ENCODE measurements at places on chromosomes 12 and 14.

- no peak for DNase-seq
Observed at GRCh38 chr14:75064205-75064567, 362 bp upstream of the ACYP1 start.

DNA sequence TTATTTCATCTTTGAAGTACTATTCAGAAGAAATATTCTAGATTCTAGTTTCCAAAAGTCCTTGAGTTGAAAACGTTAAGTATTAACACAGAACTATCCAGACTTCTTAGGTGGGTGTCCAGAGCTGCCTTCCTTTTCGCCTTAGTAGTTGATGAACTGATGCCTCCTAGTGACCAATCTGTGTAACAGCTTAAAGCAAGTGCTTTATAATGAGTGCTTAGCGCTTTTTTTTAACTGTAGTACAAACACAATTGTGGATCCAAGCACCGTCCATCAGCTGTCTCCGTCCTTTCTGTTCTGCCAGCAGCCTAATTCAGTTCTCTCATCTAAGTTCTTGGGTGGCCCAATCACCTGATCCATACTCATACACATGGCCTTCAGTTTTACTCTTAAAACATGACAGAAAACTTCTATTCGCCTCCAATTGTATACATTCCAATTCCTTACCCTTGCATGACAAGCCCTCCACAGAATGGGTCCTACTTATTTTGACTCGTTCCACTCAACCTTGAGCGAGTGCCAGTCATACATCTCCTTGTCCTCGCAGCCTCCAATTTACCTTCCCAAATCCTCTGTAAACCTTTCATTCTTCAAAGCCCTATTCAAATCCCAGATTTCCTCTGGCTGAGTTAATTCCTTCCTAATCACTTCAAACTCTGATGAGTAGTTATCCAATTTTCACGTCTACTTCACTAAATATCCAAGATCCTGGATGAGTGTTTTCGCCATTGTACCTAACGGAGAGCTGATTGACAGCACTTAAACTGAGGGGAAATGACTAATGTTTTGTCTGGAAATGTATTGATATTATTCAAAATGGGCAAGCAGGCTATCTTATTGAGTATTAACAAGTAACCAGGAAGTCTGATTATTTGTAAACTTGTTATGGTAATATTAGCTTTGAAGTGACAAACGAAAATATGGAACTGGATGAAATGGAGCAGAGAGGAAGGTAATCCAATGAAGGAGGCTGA lies 5.8 kb upstream of the PHLDA1 start:
- DNase-seq: no peak

- DNase-seq: no peak
Observed at GRCh38 chr12:131204416-131205274, 250.9 kb downstream of the ADGRD1 start.

DNA sequence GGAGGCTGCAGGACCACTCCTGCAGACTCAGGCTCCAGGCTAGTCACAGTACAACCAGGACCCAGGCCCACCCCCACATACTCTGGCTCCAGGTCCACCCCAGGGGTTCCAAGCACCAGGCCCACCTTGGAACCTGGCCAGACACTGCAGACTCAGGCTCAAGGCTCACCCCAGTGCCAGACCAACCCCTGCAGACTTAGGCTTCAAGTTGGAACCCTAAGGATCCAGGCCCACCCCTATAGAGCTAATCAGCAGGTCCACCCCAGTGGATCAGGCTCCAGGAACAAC lies 8.8 kb downstream of the WASHC3 start:
- no peak for DNase-seq

DNA sequence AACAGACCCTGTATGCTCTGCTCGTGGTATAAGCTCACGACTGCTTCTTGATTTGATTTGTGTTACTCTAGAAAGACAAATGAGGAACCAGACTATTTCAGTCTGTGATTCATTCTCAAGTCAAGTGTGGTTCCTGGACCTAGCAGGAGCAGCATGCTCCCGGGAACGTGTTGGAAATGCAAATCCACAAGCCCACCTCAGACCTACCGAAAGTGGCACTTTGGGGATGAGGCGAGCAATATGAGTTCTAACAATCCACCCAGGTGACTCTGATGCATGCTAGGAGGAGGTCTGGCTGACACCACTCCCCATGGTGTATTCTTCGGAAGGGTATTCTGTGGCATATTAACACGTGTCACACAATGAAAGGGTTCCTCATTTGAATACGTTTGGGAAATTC lies 59.5 kb upstream of the TMX1 start:
- no peak for DNase-seq

DNA sequence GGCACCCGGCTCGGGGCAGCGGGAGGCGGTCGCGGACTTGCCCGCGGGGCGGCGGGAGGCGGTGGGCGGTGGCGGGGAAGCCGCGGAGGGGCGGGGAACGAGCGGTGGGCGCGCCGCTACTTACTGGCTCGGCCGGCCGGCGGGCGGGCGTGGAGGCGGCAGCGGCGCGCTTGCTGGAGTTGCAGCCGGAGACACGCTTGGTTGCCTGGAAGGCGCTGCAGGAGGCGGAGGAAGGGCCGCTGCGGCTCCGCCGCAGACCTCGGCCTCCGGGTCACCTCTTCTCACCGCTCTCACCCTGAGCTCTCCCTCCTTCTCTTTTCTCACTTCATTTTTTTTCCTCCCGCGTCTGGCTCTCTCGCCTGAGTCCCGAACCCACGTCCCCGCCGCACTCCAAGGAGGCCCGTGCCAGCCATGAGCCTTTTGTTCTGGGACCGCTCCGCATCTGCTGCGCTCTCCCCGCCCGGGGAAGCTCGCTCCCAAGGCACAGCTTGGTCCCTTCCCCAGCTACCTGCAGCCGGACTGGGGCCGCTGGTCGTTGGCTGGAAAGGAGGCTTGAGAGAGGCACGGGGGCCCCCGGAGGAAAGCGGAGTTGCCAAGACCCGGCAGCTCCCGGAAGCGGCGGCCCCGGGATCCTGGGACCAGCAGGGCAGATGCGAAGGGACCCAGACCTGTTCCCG lies 592 bp upstream of the KCNK10 start:
- DNase-seq: no peak

- DNase-seq: no peak
Observed at GRCh38 chr12:82873951-82874350, 187.2 kb downstream of the TMTC2 start.

DNA sequence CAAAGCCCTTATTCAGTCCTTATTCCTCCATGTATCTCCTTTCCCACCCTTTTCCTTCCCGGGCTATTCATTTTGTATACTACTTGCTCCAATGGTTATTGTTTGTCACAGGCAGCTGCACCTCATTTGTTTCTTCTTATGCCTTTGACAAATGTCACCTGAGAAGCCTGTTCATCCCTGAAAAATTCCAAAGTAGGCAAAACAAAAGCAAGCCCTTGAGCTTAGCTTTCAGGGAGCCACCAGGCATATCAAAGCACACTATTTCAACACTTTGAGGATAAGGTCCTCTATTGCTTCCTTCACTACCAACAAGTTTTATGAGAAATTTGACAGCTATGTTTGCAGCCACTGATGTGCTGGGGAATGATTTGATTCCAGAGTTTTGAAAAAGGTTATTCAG lies 738.7 kb upstream of the LMO3 start:
- no peak for DNase-seq

DNA sequence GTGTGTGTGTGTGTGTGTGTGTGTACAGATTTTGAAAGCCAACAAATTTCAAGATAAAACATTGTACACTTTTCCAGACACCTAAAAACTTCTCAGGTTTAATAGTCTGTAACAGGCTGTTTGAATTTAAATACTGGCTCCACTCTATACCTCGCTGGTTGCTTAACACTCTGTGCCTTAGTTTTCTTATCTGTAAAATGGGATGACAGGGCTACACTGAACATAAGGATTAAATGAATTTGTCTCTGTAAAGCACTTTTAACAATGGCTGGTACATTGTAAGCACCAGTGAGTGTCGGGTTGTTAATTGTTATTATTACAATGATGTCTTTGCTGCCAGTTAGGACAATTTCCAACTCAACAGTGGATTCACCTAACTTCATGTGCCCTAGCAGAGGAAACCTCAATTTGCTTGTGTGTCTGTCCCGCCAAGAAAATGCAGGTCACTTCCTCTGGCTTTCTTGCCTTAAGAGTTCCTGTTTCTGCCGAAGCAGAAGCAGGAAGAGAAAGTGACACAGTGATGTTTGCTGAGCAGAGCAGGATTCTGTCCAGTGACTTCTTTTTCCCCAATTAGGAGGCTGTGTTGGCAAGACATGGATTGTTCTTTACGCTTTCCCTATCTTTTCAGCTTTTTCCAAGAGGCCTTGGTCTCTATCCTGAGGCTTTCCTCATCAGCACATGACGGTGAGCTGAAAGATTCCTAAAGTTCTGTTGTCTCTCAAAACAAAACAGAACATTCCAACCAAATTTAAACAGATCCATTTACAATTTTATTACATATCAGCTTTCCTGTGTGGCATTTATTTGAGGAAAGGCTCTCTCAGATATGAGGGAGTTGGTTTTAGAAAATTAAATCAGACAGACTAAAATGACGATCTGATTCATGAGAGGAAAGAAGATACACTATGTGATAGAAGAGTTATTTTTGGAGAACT lies 154.1 kb upstream of the ATP2B1 start:
- no peak for DNase-seq

- no peak for DNase-seq
Observed at GRCh38 chr12:2049604-2050540, 2.9 kb upstream of the CACNA1C start.

GRCh38 chr12:28500373-28501024 lies 310.2 kb downstream of the CCDC91 start:
- DNase-seq: no peak

DNA sequence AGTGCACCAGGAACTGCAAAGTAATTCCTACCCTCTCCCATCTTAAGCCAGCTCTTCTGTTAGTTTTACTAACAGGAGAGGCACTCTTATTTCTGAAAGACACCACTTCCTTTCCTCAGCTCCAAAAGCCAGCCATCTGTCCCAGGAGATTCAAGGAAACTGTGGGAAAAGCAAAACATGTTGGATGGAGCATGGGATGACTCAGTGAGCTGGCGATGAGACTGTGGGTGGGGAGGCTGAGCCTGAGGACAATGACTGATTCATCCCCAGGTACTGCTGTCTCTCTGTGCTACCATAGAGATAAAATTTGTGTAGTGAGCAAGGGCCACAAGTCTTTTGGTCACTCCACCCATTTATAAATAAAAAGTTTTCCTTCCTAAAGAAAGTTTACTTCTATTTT lies 141.4 kb downstream of the MYRFL start:
- peak; percentile 62 for DNase-seq

GRCh38 chr12:89225808-89226411 lies 126.4 kb downstream of the DUSP6 start:
- peak; percentile 33 for DNase-seq

DNA sequence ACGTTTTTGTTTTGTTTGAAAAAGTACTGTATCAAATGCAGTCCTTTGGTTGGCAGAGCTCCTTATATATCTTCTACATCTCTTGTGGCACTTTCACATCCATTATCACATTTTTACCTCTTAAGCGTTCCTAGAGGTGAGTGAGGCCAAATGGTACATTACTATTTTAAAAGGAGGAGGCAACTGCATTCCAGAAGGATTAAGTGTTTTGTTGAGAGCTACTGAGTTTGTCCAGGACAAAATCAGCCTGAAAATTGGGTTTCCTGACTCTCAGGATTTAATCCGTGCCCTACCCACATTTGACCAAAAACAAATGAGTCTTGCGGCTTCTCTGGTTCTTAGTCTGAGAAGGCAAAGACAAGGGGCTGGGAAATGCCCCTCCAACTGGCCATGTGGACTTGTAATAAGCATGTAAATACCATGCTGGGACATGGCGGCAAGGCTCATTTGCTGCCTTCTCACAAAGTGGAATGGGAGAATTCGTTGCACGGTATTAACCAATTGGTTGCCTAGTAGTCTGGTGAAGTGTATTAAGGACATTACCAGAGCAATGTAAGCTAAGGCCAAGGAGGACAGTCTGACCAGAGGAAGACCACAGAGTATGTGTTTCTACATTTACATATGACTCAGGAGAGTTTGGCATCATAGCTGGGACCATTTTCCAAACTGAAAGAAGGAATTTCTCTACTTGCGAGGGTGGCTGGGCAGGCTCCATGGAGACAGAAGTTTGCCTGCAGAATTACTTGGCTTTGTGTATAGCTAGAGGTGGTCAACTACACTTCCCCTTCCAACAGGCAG lies 175.8 kb upstream of the PLXNC1 start:
- DNase-seq: no peak

GRCh38 chr14:64060648-64061096 lies 207.9 kb downstream of the SYNE2 start:
- no peak for DNase-seq

- no peak for DNase-seq
Observed at GRCh38 chr12:95787274-95787818, 3.2 kb downstream of the NTN4 start.

DNA sequence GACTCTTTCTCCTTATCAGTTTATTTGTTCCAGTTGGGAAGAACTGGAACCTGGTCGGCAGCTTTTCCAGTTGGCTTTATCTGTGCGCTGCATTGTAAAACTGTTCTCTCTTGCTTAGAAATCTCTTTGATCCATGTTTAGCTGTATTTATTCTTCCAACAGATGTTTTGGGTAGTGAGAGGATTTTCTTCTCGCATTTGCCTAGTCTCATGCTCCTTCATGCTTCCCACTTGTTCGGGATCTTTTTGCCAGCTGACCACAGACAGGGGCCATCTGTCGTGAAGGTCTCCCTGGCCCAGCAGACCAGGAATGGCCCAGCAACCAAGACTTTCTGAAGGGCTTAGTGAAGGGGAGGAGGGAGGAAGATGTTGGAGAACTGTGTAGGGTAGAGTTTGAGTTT lies 21.6 kb downstream of the NTF3 start:
- no peak for DNase-seq

DNA sequence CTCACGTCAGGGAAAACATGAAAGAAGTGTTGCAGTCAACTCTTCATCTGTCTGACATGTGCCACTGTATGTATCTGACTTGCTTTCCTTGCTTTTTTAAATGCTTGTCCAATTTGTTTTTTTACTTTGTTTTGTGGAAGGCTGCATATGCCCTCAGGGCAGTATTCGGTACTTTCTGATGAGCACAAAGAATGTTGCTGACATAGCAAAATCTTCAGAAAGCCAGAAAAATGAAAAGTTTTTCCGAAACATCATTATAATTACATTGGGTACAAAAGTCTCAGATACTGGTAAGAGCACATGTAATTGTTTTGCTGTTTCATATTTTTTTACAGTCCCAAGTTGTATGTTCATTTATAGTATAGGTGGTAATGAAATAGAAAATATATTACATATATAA lies 144.3 kb downstream of the NTS start:
- no peak for DNase-seq

DNA sequence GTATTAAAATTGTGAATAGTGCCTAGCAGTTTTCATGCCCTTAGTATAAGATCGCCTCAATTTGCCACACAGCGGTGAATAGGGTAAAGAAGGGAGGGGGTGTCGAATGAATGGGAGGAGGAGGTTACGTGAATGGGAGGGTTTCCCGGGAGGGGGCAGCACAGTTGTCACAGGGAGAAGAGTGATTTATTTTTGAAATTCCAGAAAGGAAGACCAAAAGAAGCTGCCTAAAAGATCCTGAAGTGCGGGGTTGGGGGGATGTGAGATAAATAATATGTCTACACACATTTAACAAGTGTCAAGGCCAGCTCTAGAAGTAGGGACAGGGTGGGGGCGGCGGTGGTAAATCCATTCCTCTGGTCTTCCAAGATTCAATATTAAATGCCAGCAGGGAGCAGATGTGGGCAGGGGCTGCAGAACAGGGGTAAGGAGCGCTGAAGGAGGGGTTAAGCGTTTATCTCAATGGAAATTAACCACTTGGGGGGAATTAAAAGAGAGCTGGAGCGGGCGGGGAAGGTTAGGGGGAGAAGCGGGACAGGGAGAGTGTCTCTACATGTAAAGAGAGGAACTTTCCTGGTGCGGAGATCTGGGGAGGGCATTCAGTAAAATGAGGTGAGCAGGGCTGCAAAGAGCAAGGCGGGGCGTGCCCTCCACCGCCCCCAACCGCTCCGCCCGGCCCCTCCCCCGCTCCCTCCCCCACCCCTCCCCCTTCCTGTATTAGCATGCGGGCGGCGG lies 867 bp downstream of the C12orf42 start:
- no peak for DNase-seq

Data from tibial artery (tissue), 4 donors.